GM23248 (cell line): ENCODE measurements at places on chromosomes 3 and 15.

- no peak for DNase-seq
Observed at GRCh38 chr3:14858105-14858504, 39.3 kb downstream of the FGD5 start.

GRCh38 chr3:85475346-85475745 lies 516.6 kb downstream of the CADM2 start:
- DNase-seq = no peak

GRCh38 chr3:194224471-194225417 lies 88.8 kb downstream of the HES1 start:
- no peak for DNase-seq

DNA sequence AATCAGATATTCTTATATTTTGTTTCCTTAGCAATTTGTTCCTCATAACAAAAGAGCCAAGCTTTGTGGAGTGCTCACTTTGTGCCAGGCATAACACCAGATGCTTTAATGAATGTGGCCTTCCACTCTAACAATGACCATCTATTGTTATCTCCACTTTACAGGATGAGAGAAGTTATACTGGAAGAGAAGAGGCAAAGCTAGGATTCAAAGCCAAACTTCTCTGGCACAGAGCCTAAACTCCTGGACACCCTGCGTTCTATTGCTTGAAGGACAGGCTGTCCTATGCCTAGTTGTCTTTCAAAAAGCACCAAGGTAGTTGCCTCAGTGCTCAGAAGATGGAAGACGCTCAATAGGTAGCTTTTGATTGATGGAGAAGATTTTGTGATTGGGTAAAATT lies 123.2 kb upstream of the FEZF2 start:
- DNase-seq = no peak

DNA sequence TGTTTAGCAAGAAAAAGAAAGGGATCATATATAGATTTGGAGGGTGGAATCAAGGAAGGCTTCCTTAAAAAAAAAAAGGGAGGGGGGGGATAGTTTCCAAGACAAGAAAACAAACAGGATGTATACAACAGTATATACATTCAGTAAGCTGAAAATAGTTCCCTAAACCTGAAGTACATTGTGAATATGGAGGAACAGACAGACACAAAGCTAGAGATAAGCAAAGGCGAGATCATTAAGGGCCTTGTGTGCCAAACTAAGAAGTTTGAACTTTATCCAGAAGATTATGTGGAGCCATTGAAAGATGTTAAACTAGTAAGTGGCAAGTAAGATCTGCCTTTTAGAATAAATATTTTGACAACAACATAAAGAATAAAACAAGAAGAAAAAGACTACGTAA lies 93.3 kb upstream of the IMPG2 start:
- DNase-seq = no peak

DNA sequence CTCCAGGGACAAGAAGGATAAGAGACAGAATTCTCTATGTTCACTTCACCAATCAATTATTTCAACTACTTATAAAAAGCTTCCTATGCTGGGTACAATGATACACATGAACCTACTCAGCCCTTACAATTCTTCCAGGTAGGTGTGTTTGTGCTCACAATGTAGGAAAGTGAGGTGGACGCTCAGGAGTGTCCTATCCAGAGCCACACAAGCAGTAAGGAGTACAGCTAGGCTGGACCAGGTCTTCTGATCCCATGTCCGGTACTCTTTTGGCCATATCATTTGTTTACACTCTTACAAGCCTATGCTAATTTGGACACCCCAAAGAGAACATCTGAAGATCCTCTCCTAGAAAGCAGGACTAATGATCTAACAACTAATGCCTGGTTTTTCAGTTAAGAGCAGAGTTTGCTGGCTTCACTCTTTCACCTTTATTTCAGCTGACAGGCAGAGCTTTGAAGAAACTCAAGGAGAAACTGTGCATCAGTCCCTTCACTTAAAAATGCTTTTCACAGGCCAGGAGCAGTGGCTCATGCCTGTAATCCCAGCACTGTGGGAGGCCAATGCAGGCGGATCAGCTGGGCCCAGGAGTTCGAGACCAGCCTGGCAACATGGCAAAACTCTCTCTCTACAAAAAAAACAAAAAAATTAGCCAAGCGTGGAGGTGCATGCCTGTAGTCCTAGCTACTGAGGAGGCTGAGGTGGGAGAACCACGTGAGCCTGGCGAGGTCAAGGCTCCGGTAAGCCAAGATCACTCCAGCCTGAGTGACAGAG lies 27.5 kb downstream of the IGF2BP2 start:
- no peak for DNase-seq

- DNase-seq = no peak
Observed at GRCh38 chr3:147744967-147745366, 335.8 kb downstream of the ZIC1 start.

DNA sequence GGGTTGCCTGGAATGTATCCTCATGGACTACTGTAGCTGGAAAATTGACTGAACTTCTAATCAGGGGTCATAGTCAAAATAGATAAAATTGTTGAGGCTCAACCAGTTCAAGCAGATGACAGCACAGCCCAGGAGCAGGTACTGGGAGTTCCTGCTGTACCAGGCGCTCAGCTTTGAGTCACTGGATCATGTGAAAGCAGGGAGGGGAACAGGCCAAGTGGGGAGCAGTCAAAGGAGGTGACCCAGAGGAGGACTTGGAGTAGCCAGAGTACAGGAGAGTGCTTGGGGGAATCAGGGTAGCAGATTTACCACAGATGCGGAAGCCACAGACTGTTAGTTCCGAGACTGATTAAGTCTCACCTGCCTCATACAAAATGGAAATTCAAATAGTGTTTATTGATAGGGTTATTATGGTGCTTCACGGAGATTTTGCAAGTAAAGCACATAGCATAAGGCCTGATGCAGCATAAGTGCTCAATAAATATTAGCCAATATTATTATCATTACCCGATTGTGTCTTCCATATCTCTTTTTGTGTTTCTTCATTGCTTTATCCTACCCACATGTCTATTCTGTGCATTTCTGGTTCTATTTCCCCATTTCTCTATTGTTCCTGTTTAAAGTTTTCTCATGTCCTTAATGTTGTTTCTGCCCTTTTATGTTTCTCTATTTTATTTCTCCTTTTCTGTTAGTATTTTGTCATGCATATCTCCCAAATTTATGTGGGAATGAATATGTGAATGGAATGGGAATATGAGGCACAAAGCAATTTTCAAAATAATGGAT lies 369.2 kb upstream of the MCTP2 start:
- no peak for DNase-seq

DNA sequence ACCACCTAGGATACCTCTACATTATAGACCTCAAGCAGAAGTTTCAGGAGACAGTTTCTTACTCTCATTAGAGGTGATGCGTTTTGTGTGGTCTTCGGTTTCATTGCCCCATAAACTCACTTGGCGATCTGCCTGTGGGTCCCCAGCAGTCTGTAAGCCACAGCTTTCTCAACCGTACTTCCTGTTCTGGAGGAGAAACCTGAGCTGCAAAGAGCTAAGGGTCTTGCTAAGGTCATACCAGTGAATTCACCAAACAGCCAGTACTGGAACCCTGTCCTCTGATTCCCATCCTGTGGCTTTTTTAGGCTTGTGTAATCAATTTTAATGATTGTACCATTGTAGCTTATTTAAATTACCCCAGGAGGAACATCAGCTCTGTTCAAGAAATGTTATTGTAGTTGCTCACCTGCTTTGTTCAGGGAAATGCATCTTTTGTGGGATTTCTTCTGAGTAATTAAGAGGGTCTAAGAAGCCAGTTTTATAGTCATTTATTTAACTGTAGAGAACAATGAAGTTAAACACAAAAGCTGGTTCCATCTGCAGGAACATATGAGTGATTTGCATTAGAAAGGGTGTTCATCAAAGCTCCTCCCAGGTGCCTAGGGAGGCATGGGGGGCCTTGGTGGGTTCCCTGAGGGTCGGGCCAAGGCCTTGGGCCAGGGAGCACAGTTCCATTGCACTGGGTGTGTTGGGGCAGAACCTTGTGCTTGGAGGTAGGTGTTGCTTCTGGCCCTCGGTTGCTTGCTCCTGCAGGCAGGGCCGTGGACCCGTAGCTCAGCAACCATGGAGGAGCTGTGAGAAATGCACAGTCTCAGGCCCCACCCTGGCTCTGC lies 69.6 kb downstream of the APBA2 start:
- DNase-seq = no peak

DNA sequence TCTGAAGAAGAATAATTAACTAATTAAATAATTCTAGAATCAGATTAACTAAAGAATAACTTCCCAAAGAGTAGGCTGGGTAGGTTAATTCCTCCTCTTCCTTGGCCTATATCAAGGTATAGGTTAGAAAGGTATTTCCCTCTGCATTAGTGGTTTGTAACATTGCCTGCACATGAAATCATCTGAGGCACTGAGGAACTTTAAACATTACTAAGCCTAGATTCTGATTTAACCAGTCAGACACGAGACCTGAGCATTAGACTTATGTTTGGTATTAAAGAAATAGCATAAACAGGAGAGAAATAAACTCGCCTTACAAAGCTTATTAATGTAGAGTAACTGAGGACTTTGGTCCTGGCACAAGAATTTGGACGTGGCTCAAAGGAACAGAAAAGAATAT lies 84.2 kb downstream of the FGF7 start:
- DNase-seq = no peak

DNA sequence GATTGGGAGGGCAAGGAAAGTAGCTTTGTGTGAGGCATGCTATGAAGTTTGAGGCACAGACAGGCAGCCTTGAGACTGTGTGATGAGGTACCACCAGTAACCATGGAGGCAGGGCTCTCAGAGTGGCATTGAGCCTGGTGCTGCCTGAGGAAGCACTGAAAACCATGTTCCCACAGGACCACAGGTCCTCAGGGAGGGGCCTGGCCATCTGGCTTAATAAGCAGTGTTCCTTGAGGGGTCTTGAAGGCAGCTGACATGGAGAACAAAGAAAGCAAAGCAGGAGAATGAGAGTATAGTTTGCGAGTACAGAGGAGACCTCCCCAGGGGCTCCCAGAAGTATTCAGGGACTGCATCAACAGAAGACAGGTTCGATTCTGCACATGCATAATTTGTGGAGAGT lies 346.6 kb downstream of the EPHB1 start:
- DNase-seq = no peak

DNA sequence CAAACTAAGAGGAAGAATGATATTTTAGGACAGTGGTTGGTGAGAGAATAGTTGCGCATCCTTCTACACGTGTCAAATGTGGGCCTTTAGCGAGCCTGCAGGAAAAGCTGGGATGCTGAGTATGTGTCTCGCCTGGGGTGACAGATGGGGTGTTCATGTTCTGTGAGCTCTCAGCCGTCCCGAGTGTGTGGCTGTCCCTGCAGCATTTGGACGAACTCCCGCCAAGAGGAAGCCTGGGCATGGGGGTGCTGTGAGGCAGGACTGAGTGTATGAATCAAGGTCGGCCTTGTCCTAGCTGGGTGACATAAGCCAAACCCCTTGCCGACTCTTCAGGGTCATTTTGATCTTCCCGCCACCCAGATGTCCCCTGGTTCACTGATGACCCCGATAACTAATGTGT lies 94.8 kb downstream of the CACNA1D start:
- DNase-seq = no peak

- no peak for DNase-seq
Observed at GRCh38 chr3:124256599-124256998, 264.7 kb upstream of the ROPN1 start.

DNA sequence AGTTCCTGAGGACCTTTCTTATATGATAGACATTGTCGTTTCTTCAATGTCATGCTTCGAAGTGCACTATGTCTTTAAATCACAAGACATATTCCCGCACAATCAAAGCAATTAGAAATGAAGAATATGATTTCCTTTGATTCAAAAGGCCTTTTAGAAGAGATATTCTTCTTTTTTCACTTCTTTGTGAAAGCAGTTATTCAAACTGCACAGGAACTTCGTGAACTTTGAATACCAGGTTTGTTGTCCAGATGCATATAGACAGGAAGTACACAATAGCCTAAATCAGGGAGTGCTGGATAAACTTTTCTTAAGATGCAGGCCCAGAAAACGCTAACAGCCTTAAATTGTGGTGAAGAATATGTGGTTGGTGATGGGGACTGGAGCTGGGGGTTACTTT lies 591.1 kb upstream of the NAALADL2 start:
- no peak for DNase-seq

DNA sequence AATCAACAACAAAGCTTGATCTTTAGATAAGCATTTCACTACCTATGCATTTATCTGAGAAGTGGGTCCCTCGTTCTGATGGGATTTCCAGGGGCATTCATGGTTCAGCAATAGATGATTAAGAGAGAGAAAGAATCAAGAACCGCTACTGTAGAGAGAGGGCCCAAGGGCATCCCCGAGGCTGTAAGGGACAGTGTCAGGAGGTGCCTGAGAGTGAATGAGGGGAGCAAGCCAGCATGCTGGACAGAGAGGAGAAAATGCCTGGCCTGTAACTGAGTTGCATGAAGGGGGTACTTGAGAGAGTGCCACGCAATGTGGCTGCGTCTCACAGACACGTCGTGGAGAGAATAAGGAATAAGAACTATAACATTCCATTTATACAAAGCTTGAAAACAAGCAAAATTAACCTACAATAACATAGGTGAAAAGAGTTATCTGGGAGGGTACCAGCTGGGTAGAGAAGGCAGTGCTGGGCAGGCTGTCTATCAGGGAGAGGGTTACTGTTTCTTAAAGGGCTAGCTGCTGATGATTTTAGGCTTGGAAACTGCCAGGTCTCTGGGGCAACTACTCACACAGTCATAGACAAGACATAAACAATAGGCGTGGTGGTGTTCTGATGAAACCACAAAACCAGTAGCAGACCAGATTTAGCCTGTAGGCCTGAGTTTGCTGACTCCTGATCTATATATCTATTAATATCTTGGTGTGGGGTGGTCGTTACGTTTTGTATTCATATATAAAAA lies 374.6 kb upstream of the CFAP20DC start:
- DNase-seq = peak; percentile 94

DNA sequence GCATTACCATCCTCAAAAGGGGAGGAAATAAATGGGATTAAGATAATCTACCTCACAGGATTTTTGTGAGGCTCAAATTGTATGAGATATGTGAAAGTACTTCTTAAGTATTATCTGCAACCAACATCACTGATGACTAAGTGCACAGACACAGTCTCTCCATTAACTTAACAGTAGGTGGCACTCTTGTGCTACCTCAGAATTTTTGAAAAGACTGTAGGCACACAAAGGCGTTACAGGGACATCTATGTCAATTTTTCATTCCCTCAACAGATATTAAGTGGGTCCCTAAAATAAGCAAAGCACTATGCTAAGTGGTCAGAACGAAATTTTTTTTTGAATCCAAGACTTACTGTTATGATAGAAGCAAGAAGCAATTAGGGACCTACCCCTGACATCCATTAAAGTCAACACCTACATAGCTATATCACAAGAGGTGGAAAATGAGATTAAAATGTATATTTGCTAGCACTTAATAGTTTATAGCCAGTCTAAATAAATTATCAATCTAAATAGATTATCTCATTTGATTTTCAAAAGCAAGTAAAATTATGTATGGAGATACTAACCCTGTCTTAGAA lies 52.9 kb downstream of the RYK start:
- peak; percentile 83 for DNase-seq

GRCh38 chr3:171528102-171528501 lies 67.9 kb upstream of the TNIK start:
- DNase-seq = peak; percentile 14

GRCh38 chr3:67947808-67948508 lies 293.5 kb upstream of the SUCLG2 start:
- no peak for DNase-seq
